Brain microvascular endothelial cell (primary cell): ENCODE measurements at places on chromosomes 1 and 21.

DNA sequence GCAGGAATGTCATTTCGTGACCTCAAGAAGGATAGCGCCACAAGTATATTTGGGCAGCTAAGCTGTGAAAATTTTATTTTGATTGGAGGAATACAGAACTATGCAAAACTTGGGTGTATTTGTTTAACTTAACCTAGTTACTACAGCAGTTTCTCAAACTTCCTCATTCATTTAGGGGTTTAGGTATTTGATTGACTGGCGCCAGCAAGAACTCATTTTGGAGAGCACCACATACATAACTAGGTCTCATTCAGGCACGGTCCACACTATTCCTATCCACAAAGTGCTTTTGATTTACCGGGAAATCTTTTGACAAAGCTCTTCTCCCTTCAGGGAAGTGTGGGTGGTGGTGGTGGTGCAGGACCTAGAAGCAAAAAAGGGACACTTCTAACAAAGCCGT, 155.1 kb upstream of the NRIP1 start:
- DNase-seq = no peak

DNA sequence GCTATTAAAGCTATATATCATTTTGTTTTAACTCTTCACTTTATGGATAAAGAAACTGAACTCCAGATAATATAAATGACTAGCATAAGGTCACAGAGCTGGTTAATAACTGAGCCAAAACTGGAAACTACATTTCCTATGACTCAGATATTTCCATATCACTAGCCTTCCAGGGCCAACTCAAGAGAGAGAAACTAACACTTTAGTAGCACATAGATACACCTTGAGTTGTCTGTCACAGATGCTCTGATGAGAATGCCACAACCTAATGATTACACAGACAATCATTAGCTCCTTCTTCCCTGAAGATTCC, 40.7 kb downstream of the NME7 start:
- DNase-seq = no peak

GRCh38 chr21:41167348-41168342, at the start of gene BACE2:
Gene BACE2 (plus strand): TSS chr21:41168160. CDS start chr21:41168264, 104 bp downstream.
- DNase-seq = peak; percentile 33

DNA sequence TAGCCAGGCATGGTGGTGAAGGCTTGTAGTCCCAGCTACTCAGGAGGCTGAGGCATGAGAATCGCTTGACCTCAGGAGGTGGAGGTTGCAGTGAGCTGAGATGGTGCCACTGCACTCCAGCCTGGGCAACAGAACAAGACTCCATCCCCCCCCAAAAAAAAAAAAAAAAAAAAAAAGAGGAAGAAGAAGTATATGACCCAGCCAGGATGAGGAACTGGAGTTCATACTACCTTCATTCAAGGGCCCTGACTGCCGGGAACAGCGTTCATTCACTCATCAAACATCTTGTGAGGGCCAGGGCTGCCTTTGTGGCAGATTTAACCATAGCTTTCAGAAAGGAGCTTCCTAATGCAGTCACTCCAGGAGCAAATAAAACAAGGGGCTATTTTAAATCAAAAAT, 127.6 kb downstream of the MRPS6 start:
- no peak for DNase-seq

DNA sequence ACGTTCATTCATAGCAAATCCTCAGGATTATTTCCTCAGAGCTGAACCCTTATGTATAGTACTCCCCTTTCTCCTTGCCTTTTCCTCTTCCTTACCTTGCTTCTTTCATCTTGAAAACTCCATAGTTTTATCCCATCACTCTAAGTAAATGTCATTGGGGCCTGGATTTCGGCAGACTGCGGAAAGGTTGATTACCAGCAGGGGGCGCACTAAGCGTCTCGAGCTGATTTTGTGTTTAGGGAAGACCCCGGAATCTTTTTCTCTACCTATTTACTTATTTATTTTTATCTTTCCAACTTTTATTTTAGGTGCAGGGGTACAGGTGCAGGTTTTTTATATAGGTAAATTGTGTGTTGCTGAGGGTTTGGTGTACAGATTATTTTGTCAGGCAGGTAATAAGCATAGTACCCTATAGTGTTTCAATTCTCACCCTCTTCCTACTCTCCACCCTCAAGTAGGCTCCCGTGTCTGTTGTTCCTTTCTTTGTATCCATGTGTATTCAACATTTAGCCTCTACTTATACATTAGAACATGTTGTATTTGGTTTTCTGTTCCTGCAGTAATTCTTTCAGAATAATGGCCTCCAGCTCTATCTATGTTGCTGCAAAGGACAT, 11.4 kb upstream of the MTARC1 start:
- DNase-seq = peak; percentile 17

- no peak for DNase-seq
Measured at GRCh38 chr1:205495237-205495823, 9.1 kb upstream of the CDK18 start.

DNA sequence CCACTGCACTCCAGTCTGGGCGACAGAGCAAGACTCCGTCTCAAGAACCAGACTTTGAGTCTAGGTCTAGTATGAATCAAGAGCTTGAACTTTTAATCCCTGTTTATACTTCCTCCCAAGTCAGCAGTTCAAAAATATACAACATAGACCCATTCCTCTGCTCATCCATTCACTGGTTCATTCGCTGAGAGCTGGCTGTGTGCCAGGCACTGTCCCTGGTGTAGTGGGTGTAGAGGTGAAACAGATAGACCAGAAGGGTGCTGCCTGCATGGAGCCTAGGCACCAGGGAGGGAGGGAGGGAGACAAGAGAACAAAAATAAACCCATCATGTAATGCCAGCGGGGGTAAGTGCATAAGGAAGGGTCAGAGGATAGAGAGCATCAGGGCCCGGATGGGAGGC, 25.5 kb upstream of the SEC16B start:
- DNase-seq = no peak

- DNase-seq = no peak
Measured at GRCh38 chr21:34733852-34734251, 65.1 kb downstream of the CLIC6 start.

GRCh38 chr1:151710187-151710840, 6.3 kb downstream of the CELF3 start:
- DNase-seq = peak; percentile 74

- no peak for DNase-seq
Measured at GRCh38 chr1:91173346-91173890, 151.6 kb upstream of the ZNF644 start.
